ENCODE measurements at places on chromosomes 2 and 18. TPM values are rescaled to one million over a fixed set of nuclear protein-coding genes. Genes with fewer than 3 reads are reported as not detected.

Gene SALL3
- not detected for total RNA-seq

Gene OXER1
- not detected for total RNA-seq

Gene C2orf81
- 2.2 TPM for total RNA-seq

GRCh38 chr2:173571021-173571821, 216.5 kb downstream of the CDCA7 start:
- DNase-seq = no peak

DNA sequence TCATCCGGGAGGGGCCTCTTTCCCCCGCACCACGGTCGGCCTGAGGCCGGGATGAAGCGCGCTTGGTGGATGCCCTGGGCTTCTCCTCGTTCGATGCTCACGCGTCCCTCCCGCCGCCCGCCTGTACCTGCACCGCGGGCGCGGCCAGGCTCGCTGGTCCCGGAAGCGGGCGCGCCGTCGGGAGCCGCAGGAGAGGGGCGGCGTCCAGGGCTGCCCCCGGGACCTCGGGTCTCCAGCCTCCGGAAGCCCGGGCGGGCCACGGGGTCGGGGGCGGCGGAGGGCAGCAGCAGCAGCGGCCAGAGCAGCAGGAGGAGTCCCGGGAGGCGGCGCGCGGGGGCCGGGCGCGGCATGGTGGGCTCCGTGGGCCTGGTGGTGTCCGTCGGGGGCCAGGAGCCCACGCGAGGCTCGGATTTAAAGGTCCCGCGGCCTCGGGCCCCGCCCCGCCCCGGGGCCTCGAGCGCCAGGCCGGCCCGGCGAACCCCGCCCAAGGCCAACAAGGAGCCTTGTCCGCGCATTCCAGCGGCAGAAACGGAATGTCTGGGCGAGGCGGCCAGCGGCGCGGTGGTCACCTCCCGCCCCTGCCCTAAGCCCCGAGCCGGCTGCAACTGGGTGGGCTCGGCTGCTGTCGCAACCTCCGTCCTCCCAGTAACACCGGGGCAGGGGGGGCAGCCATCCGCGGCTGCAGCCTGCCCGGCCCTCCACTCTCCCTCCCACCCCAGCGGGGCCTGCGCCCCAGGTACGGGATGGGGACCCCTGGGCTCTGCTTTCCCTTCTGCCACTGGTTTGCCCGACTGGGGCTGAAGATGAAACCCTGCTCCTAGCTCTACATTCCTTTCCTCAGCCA, at the start of gene MATN3:
TSS of gene MATN3 (minus strand) at position 387 of the 844 bp plus-strand sequence. CDS start at position 350, 37 bp downstream.
- DNase-seq = no peak

DNA sequence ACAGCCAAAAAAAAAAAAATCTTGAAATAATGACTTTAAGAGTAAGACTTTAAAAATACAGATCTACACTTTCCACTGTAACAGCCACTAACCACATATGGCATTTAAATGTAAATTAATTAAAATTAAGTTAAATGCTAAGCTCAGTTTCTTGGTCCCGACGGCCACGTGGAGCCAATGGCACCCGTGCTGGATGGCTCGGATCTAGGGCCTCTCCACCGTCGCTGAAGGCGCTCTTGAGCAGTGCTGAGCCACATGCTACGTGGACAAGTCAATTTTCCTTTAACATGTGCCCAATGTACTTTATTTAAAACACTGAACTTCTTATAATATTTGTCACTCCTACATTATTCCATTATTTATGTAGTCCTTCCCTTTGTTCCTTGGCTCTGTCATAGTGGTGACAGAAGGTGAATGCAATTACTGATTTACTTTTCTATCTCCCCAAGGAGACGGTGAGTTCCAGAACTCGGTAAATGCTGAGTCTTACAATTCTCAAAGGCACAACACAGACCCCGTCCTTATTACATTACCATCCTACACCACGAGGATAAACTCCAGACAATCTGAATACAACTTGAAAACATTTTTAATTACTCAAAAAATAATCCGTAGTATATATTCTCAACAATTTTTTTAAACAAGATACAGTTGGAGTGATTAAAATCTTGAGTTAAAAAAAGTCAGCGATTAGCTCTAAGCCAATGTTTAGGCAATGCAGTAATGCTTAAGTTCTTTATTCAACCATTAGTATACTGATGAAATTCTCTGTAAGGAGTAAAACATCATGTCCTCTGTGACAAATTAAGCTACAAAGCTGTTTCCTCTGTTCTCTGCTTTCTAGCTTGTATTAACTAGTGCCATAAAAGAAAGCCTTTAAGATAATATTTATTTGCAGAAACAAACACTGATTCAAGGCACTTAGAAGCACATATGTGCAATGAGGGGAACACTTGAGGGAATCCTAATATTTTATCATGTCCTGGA, 95.1 kb downstream of the AFF3 start:
- no peak for DNase-seq

GRCh38 chr2:163751696-163752095, 15.9 kb upstream of the FIGN start:
- no peak for DNase-seq

DNA sequence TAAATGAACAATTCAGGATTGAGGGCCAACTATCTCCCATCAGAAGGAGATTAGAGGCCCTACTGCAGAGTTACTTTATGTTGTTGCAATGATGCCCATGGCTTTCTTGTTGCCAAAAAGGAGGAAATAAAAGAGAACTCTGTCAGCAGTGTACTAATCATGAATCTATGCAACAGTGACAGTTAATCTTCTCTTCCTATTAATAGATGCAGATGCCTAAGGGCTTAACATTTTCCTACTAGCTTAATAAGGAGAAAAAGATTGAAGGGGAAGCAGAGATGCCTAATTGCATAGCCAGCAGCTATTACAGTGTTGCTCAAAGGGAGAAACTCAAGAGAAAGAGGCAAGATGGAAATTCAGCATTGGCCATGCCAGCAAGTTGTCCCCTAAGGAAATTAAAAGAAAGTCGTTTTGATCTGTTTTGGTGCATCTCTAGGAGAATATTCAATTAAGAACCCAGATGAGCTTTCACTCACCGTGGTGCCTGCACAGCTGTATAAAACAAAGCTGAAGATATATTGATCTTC, 107.1 kb upstream of the KCNJ3 start:
- DNase-seq = no peak

DNA sequence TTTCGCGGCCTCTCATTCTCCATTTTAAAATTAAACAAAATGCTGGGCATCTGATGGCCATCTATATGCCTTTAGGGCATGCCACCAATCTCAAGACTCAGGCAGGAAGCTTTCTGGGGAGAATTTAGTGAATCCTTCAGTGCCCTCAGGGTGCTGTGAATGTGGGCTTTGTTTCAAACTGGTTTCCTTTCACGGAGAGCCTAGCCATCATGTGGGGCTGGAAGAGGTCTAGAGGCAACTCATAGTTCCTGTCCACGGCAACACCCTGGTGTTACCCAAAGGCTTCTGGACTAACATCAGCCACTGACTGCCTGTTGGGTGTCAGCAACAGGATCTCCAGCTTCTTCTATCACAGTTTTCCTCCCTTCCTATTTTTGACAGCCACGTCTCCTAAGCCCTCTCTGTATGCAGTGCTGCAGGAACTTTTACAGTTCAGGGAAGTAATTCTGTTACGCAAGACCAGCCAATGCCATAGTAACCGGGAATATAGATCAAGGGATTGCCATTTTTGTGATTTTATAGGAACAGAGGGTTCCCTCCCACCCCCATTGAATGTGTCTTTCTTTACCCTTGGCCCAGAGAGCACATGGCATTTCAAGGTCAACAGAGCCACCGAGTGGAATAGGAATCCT, 7.9 kb upstream of the WDR33 start:
- no peak for DNase-seq

DNA sequence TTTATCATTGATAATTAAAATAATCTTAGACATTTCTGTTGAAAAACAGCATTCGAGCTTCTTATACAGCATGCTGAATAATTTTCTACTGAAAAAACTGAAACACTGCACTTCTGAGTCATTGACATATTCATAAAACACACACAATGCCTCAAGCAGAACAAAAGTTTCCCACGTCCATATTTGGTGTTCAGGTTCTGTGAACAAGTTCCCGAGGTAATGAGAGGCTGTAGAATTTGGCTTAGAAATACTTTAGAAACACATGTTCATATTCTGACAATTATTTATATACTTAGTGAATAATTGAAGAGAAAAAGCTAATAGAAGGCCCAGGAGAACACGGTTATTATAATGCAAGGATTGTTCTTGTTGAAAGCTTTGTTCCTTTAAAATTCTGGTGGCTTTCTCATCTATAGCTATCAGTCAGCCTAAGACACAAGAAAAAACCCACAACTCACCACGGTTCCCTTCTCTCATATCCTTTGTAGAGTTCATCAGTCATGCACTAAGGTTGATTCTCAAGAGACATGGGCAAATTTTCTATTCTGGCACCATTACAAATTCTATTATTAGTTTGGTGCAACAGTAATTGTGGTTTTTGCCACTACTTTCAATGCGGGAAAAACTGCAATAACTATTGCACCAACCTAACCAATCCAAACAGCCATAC, 194.4 kb downstream of the TMX3 start:
- no peak for DNase-seq

DNA sequence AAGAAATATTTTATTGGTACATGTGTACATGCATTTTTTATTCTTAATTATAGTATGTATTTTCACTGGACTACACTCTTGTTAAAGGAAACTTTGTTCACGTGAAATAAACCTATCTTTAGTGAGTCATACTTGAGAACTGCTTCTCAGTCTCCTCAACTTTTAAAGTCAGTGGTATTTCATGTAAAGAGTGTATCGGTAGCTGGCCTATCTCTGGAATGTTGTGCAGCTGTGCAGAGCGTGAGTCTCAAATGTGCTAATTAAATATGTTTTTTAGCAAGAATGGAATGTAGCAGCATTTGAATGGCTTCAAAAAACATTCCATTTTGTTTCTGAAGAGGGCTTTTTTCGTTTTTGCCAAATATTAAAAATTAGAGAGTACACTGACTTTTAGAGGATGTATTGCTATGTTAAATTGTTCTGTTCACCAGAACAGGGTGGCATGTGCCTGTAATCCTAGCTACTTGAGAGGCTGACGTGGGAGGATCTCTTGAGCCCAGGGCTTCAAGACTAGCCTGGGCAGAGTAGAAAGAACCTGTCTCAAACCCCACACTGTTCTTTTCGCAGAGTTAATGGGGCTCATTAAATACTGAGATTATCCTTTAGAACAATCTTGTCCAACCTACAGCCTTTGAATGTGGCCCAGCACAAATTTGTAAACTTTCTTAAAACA, 14.3 kb downstream of the SPTBN1 start:
- DNase-seq = no peak

DNA sequence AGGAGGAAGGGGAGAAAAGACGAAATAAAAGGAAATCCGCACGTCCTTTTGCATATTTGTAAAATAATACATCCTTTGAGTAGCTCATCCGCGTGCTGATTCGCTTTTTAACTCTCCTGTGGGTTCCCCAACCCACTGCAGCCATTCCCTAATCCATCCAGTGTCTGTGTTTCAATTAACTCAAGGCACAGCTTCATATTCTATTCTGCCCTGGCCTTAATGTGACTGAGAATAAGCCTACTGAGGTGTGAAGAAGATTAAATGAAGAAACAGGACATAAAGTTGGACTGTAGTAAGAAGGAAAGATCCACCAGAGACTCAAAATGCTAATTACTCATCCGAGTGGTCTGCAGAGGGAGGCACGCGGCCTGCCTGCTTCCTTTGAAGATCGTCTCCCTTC, 161.4 kb upstream of the SH3BP4 start:
- no peak for DNase-seq

DNA sequence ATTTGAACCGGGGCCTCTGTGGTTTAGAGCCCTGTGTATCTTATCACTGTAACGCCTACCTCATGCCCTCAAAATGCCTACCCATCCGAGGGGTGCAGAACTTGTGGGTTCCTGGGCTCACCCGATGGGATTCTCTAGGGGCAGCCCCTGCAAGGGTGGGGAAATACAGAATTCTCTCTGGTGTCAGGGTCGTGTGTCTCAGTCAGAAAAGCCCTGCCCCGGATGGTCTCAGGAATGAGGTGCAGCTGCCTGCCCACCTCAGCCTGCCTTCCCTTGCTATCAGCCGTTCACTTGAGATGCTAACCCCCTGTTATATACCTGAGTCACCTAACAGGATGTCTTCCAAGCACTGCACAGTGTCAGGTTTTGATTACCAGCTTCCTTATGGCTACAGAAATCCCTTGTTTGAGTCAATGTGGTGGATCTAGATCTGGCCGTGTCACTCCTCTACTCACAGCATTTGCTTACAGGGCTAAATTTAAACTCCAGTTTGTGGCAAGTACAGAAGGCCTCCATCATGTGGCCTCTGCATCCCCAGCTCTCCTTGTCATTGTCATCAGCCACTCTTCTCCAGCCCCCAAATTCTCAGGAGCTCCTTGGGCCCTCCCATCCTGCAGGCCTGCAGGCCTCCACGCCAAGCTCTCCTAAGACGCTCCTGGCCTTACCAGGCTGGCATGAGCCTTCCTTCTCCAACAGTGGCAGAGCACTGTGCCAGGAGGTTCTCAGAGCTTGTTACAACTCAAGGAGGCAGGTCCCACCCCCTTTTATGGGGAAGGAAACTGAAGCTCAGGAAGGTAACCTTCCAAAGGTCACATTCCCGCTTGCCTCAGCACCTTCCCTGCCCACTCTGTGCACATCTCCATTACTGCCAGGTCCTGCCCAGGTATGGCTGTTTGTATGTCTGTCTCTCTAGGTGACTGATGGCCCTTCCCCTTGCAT, 14.3 kb upstream of the MAP3K2 start:
- DNase-seq = peak; percentile 54

DNA sequence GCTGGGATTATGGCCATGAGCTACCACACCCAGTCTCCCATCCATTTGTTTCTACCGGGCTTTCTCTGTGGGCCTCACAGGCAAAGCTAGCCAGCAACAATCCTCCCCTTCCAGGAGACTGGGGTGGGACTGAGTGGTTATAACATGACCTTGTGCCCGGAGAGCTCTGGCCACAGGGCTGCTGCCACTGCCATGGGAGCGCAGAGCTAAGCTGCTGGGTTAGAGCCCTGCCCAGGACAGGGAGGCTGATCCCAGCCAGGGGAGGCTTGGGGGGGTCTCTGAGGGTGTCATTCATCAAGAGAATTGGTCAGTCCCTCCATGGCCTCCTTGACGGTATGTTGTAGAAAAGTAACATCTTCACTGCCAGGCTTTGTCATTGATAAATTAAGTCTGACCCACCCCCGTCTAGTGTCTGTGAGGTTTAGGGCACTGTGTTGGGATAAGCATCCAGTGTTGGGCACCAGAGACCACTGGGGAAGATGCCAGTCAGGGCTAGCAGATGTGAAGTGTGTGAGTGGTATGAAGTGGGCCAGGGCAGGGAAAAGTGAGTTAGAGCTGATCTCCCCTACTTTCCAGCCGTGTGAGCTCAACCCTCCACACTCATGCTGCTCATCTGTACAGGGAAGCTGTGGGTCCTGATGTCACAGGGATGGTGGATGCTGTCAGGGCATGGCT, 368.4 kb upstream of the HS6ST1 start:
- DNase-seq = no peak

GRCh38 chr2:3641181-3641580, 16.8 kb upstream of the ALLC start:
- DNase-seq = peak; percentile 39

Data from natural killer cell treated with Interleukin-12 subunit alpha and Interleukin-12 subunit beta and Interleukin-15 and Interleukin-18, amount 100 ng/mL, for 72 hours (primary cell).